Liver (tissue), 10 donors: ENCODE measurements at places on chromosomes 2 and 18. TPM values are rescaled to one million over a fixed set of nuclear protein-coding genes. Genes with fewer than 3 reads are reported as not detected.

ZCCHC2 gene
- 25.4 TPM for total RNA-seq

ZSWIM2 gene
- not detected for total RNA-seq

RGPD8 gene
- 20.6 TPM for total RNA-seq

DNA sequence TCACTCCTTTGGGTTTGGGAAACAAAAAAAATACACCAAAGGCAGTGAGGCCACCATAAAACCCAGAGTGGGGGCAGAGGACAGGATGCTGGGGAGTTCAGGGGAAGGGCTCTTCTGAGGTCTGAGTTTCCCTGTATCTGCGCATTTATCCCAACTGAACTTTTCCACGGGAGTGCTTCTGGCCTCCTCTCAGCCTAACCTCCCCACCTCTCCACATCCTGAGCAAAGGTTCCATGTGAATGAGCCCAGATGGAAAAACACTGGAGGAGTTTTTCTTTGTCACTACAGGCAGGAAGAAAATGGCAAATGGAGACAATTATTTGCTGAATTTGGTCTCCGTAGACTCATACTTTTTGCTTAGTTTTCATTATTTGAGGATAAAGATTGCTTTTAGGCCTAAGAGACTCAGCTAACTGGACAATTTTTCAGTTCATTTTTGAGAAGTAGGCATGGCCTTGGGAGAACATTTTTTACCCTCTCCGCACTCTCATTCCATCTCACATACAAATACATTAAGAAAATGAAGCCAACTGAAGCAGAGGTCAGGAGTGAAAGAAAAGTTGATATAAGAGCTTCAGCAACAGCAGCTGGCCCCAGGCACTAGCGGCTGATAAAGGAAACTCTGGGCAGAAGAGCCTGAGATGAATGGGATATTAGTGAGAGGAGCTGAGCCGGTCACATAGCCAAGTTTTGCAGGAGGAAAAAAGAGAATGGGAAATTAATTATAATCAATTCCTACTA lies 82.6 kb upstream of the CYP1B1 start:
- H3K4me1 ChIP-seq = peaks cover 24% of the 10 kb centered on the region
- no peak overlapping the region for H3K27ac ChIP-seq
- DNase-seq = no peak
- H3K36me3 ChIP-seq = no peaks in the 10 kb centered on the region

GRCh38 chr18:13279181-13280069 lies 60.9 kb downstream of the LDLRAD4 start:
- no peak overlapping the region for H3K4me3 ChIP-seq
- H3K4me1 ChIP-seq = no peaks in the 10 kb centered on the region
- DNase-seq = no peak
- no peaks in the 10 kb centered on the region for H3K36me3 ChIP-seq
- H3K27ac ChIP-seq = no peak overlapping the region
- H3K27me3 ChIP-seq = no peaks in the 10 kb centered on the region

MAP2 gene
- 4.2 TPM for total RNA-seq

CHN1 gene
- total RNA-seq = 1.1 TPM

DNA sequence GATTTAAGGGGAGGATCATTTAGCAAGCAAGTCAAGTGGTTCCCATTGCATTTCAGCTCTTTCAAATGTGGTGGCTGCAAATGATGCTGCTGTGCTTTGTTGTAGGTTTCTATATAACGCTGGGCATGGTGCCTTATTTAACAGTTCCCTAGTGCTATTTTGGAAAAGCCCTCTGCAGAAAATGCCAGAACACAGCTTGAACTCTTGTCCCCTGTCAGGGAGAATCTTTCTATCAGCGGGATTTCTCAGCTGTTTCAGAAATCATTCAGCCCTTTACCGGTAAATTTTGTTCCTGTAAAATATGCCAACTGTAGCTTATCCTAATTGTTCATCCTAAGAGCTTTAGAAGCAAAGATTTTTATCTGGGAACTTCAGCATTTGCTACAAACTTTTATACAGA lies 77.8 kb upstream of the DTNA start:
- no peaks in the 10 kb centered on the region for H3K27me3 ChIP-seq
- H3K4me1 ChIP-seq = no peaks in the 10 kb centered on the region
- H3K27ac ChIP-seq = no peak overlapping the region
- no peak overlapping the region for H3K4me3 ChIP-seq
- DNase-seq = no peak
- H3K36me3 ChIP-seq = no peaks in the 10 kb centered on the region

ATP6V1C2 gene
- total RNA-seq = 0.08 TPM

CHPF gene
- total RNA-seq = 26.5 TPM

DNA sequence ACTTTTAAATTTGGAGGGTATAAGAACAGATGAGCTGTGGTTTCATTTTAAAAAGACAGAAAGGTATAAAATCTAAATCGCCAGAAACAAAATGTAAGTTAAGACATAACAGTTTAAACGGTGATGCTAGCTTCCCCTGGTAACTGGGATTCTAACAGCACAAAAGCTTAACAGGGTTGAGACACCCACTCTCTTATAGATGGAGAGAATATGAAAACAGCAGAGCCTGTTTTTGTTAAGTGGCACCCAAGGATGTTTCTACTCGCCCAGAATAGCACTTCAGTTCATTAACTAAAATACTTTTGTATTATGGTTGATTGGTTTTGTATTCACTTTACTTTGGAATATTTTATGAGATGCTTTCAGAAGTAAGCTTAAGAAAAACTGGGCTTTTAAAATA lies 151.9 kb upstream of the RND3 start:
- H3K36me3 ChIP-seq = no peaks in the 10 kb centered on the region
- H3K4me1 ChIP-seq = no peaks in the 10 kb centered on the region
- no peak for DNase-seq
- no peaks in the 10 kb centered on the region for H3K27me3 ChIP-seq
- no peak overlapping the region for H3K27ac ChIP-seq
